ENCODE measurements at places on chromosomes 2 and 18.

GRCh38 chr18:74284191-74284979 is 7.4 kb downstream of the CYB5A start:
- DNase-seq: peak; percentile 64

DNA sequence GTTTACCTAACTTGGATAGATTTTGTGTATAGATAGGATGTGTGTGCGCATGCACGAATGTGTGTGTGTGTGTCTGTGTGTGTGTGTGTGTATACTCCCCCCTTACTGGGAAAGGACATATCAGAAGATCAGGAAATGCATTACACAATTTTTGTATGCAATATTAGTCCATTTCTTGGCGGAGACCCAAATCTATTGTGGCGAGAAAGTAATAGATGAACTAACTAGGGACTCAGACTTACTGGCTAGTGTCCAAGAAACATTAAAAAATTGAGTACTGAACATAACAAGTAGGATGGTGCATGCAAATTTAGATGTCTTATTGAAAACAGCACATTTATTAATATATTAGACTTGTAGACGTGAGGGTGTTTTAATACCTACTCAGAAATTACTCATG is 1036.5 kb upstream of the FANCL start:
- DNase-seq: no peak

DNA sequence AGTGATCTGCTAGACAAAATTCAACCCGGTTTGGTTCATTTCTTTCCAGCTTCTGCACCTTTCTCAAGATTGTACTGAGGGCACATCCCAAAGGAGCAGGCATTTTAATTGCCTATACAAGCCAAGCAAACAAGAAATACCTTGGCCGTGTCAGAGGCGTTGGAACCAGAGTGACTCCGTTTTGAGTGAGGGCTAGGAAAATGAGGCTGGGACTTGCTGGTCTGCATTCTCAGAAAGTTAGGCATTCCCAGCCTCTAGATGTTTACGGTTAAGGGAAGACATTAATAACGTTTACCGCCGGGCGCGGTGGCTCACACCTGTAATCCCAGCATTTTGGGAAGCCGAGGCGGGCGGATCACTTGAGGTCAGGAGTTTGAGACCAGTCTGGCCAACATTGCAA is 1.5 kb upstream of the GEMIN6 start:
- DNase-seq: no peak

GRCh38 chr2:43126817-43127207 is 99.6 kb downstream of the ZFP36L2 start:
- DNase-seq: no peak

DNA sequence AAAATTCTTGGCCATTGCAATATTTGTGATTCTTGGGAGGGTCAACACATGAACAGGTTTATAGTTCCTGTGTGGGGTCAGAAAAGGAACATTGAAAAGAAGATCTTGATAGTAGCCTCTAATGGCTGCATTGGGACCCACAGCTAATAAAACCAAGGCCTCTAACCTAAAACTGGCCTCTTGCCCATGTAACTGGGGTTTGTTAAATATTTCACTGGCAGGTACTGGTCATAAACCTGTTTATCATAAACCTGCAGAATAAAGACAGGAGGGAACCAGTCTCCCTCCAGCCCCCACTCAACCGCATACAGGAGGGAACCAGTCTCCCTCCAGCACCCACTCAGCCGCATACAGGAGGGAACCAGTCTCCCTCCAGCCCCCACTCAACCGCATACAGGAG is 125.3 kb downstream of the PXDN start:
- DNase-seq: no peak

DNA sequence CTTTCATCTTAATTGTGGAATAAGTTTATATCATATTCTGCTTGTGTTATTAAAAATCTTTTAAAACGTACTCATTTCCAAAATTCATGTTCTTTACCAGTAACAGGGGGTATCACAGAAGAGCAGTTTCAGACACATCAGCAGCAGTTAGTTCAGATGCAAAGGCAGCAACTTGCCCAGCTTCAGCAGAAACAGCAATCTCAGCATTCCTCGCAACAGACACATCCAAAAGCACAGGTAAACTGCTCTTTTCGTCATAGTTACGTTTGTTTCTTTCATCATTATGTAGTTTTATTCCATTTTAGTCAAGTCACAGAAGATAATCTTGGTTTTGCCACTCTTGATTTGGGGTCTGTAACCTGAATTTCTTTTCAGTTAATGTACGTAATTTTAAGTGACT is 93.5 kb upstream of the KIF5C start:
- no peak for DNase-seq
